ENCODE measurements at places on chromosomes 3 and 15.

DNA sequence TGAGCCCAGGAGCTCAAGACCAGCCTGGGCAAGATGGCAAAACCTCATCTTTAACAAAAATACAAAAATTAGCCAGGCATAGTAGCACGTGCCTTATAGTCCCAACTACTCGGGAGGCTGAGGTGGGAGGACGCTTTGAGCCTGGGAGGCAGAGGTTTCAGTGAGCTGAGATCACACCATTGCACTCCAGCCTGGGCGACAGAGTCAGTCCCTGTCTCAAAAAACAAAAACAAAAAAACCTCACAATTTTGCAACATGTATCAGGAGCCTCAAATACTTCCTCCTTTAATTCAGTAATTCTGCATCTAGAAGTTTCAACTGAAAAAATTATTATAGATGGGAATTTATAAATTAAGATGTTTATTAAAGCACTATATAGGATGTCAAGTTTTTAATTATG, 1.1 kb downstream of the MRPL47 start:
- no peak for DNase-seq

DNA sequence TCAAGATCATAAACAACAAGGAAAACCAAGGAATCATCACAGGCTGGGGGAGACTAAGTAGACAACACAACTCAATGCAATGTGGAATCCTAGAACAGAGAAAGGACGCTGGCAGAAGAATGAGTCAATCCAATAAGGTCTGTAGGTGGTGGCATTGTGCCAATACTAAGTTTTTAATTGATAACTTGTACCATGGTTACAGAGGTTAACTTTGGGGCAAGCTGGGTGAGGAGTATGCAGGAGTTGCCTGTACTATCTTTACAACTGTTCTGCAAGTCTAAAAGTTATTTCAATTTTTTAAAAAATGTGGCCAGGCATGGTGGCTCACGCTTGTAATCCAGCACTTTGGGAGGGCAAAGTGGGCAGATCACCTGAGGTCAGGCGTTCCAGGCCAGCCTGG, 46.2 kb downstream of the RORA start:
- no peak for DNase-seq

GRCh38 chr3:72163809-72164634, 379.1 kb upstream of the PROK2 start:
- DNase-seq: no peak

DNA sequence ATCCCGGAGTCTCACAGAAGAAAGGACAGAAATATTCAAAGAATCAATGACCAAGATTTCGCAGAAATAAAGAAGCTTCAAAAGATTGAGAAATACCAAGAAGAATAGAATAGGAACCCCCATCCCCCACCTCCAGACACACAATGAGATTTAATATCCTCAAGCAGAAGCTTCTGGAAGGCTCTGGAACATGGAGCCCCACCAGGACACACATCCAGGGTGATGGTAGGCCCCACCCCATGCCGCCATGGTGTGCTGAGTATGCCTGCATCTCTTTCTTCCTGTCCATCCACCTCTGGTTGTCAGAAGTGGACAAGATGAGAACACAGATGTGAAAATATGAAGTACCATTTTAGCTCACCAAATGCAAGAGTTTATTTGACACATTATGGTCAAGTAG, 19.3 kb downstream of the PRR23E start:
- DNase-seq: no peak

DNA sequence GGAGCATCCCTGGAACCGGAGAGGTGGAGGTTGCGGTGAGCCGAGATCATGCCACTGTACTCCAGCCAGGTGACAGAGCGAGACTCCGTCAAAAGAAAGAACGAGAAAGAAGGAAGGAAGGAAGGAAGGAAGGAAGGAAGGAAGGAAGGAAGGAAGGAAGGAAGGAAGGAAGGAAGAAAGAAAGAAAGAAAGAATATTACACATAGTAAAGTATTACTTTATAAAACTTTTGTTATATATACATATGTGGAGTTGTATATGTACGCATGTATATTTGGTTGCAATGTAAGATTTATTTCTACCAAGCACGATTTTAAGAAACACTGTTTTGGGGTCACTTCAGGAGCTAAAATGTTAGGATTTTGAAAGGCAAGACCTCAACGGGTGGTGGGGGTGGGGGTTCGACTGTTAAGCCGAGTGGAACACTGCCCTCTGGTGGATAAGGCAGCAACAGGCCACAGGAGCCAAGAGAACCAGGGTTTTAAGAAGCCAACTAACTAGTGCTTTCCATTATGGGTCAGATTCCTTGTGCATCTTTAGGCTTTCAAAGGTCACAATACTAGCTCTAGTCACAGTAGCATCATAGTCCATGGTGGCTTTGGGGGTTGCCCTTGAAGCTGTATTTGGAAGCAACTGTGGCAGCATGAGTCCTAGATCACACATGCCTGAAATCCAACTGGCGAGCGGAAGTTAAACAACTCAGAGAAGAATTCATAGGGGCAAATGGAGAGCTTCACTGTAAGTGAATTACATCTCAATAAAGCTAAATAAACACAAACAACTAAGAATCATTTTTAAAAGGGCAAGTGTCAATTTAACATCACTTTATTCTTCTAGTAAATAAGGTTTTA, 22.5 kb downstream of the GLB1 start:
- DNase-seq: peak; percentile 59

DNA sequence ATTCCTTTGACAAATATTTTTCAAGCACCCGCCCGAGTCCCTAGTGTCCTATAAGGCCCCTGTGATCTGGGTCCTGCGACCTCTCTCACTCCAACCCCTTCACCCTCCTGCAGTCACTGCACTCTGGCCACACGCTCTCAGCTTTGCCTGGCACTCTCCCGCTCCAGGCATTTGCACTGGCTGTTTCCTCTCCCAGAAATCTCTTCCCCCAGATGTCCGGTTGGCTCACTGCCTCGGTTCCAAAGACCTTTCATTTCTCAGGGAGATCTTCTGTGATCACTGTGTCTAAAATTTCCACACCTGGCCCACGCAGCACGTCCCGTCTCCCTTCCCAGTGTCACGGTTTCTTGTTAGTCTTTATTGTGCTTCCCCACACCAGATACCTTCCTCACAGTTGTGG, 97.4 kb downstream of the WNT7A start:
- DNase-seq: no peak

DNA sequence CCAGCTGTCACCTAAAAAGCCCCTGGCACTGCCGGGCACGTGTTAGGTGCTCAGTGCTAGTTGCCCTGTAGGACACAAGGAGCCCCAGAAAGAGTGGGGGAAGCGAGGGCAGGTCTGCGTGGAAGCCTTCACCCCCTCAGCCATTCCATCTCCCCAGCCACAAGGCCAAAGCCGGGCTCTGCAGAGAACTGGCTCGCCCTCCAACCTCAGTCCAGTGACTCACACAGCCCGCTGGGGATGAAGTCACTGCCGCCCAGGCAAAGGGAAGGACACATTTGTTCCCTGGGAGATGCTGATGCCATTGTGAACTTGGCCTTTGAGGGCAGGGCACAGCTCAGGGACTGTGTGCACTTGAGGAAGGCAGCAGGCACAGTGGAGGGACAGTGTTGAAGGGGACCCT, 48.1 kb downstream of the IQSEC1 start:
- no peak for DNase-seq

- no peak for DNase-seq
These were observed 2.8 kb upstream of the PRICKLE2 start for GRCh38 chr3:64228110-64228509.

GRCh38 chr3:135792174-135792573, 173.4 kb upstream of the PPP2R3A start:
- no peak for DNase-seq

DNA sequence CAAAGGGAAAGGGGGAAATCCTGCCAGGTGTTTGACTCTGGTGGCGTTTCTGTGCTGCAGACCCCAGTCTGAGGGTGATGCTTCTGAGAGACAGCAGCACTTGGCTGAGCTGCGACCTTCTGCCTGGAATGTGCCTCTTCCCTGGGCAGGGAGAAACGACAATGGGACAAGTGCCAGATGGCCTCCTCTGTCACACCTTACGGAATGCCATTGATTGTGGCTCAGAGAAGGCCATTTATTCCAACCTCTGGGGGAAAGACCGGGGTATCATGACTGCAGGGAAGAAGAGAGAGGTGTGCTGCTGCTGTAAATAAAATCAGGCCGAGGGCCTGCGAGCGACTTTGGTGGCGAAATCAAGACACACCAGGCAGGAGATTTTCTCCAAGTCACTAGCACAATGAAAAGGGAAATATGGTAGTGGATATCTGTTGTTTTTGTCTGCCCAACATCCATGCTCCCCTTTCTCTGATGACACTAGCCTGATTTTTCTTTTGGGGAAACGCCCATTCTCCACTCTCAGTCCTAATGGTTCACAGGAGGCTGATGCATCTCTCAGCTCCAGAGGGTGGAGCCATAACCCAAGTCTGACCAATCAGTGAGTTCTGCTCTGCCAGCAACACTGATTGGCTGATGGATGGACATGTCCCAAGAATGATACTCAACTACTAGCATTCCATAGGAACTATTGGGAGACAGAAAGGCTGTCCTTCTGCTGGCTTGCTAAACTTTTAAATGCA, 336.1 kb downstream of the FOXP1 start:
- no peak for DNase-seq

DNA sequence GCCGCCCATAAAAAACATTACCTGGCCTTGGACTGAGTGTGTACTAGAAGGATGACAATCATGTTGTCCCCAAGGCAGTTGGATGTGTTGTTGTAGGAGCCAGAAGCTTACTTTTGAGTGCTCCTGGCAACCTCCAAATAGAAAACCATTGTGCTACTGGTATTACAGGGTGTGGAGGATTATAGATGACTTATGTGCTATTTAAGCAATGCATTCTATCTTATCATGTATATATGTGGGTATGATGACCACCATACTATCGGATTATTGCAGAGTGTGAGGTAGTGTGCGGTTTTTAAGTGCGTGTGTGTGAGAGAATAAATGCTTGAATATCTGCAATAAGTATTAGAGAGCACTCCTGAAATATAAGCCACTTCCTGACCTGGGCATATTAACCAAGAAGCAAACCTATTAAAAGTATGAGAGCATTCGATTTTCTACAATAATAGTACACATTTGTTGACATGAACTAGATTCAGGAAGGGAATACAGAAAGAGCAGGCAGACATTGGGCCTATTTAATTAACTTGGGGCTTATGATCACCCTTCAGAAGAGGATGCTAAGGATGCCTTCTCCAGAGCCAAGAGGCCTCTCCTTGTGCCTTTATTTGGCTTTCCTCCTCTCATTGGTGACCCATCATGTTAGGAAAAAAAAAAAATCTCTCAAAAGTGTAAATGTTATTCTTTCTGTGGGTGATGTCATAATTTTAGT, 11.7 kb upstream of the MBNL1 start:
- no peak for DNase-seq

- DNase-seq: no peak
These were observed 200.1 kb upstream of the ZNF717 start for GRCh38 chr3:75985432-75985831.

DNA sequence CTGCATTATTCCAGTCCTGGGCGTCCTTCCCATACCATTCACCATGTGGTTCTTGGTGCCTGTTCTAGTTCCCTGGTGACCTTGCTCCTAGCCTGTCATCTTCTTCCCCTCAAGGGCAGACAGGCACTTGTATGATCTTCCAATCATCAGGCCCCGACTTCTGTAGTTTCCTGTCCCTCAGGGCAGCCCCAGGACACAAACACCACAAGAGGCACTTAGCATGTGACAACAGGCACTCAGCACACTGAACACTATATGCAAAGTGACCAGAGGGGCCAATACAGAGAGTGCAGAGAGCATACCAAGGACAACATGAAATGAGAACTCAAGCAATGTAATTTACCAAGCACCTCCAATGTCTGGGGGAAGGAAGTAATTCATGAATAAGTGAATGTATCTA, 17.9 kb downstream of the TMEM40 start:
- DNase-seq: no peak

DNA sequence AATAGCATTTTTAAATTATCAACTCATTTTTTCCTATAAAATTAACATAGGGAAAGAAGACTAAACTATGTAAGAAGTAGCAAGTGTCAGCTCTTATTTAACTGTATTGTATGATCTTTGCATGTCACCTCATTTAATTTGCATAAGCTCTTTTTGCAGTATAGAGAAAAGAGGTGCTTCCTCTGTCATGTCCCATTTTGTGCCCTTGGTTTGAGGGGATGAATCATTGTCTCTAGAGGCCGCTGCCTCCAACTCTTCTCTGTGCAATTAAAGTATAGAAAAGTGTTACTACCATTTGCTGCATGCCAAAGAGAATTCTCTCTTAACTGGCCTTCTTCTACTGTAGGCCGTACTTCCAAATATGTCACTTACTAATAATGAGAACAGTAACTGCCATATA, 93.4 kb downstream of the LRRC28 start:
- DNase-seq: no peak

DNA sequence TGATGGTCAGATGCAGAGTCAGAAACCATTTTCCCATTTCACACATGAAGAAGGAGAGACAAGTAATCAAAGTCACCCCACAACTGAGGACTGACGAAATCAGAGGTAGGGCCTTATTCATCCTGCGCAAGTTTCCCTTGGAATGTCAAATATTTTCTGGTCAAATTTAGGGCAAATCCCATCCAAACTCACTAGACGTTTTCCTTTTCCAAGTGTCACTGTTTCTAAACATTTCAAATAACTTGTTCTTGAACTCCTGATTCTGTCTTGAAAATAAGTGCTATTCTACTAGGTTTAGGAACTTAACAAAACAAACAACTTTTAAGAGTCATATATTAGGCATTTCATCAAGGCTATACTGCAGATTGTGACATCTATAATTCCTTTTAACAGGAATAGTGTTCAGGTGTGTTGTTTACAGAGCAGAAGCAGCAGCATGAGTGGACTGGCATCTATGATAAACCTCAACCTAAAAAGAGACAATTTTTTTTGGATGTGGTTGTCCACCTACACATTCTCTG, 40.7 kb downstream of the SUMF1 start:
- DNase-seq: no peak

DNA sequence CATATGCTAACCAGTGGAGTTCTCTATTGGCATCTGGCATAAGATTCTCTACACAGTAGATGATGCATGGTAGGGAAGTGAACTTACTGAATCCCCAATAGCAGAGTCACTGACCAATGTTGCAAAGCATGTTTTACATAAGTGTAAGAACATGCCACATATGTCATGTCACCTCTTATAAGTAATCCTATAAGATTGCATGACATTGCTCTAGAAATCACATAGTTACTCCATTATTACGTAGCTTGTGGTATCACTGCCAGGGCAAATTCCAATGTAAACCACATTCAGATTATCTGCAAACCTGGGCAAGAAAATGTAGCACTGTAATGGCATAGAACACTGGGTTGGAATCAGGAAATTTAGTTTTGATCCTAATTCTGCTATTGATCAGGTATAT, 198.2 kb upstream of the UMPS start:
- DNase-seq: no peak

GRCh38 chr15:34241376-34242330, 16.8 kb downstream of the EMC4 start:
- DNase-seq: no peak

DNA sequence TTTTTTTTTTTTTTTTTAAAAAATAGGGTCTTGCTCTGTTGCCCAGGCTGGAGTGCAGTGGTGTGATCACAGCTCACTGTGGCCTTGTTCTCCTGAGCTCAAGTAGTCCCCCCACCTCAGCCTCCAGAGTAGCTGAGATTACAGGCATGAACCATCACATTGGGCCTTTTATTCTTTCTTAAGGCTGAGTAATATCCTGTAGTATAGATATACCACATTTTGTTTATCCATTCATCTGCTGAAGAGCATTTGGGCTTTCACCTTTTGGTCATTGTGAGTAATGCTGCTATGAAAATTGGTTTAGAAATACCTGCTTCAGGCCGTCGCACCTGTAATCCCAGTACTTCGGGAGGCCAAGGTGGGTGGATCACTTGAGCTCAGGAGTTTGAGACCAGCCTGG, 42.6 kb downstream of the PAQR5 start:
- DNase-seq: no peak
